ENCODE measurements at places on chromosomes 7 and 10.

DNA sequence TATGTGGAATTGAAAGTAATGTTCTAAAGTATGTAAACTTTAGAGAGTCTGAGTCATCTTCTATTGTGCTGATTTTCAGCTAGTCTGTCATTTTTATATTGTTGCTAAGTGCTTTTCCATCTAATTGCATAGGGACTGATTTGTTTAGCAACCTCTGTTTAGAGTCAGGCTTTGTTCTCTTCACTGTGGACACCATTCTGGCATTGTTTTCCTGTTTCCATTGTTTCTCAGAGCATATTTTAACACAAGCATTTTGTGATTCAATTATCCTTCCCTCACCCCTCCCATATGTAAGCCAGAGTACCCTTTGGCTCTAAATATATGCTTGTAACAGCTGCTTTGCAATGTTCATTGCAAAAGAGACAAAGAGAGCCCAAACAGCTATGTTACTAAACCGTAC, 748.4 kb upstream of the PHF14 start:
- DNase-seq: no peak

DNA sequence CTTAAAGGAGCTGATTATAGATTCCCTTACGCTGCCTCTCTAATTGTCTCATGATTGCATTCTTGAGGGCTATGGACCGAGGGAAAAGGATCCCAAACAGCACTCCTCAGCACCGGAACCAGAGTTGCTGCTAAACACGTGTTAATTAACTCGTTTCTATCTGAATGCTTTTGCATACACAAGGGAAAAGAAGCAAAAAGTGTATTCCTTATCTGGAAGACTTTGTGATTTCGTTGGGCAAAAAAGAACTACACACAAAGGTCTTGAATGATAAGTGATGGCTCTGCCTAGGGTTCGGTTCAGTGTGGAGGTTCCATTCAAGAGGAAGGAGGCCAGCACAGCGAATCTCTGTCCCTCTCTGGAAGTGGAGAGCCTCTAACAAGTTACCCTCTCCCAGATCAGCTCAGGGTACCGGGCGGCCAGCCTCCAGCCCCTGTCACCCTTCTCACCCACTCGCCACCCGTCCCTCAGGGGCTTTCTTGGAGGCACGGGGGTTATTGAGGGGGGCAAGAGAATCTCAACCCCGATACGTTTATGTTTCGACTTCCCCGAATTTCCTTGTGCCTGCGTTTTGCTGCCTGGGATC, 515 bp upstream of the SLC4A2 start:
- no peak for DNase-seq

DNA sequence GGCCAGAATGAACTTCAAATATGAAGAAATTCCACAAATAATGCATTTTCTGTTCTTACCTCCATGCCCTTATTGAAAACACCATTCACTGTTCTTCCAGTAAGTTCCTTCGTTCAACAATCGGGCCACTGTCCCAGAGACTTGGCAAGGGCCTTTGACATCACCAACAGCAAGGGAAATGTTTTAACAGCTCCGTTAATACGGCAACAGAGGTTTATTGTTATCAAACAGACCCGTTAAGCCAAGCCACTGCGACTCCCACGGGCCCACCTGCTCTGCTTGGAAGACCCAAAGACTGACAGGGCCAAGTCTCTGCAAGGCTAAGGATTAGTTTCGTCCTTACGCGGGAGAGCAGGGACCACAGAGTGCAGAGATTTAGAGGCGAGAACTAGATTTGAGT, 43.4 kb upstream of the LYZL1 start:
- no peak for DNase-seq

DNA sequence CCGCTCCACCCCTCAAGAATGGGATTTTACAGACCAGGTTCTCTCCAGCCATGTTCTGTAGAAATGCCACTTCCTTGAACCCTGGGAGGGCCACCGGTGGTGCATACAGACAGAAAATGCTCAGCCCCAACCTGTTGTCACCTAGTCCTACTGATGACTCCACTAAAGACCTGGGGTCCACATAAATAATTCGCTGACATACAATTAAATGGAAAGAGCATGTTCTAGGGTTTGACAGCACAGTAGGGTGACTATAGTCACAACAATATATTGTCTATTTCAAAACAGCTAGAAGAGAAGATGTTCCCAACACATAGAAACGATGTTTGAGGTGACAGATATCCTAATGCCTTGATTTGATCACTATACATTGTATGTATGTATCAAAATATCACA, 155.6 kb upstream of the NEBL start:
- DNase-seq: no peak

DNA sequence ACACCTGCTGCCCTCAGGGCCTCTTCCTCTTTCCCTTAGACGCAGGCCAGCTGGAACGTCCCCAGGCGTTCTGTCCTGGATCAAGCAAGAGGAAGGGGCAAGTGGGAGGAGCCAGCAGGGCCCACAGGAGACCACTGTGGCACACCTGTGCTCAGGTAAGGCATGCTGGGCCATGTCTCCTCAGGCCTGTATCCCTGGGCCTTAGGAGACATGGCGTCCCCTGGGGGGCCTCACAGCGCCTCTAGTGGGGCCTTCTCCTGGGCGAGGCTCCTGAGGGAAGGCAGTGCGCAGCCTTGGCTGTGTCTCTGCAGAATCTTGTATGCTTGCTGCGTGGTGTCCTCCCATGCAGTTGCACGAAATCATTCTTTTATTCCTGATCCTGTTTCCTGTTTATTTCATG, 31.3 kb downstream of the ZNF783 start:
- DNase-seq: no peak

GRCh38 chr10:36681751-36682632, 443.4 kb upstream of the ANKRD30A start:
- DNase-seq: no peak

Measured in stimulated activated CD4-positive, alpha-beta T cell treated with anti-CD3 and anti-CD28 coated beads, TNF-alpha, amount 100 ng/mL, for 24 hours (primary cell).